HCT116 (cell line): ENCODE measurements at places on chromosomes 4 and X.
A peak's percentile ranks its signal among the peaks of the same experiment; 100 is the strongest.

GRCh38 chr4:155568641-155569220 lies 97.9 kb upstream of the GUCY1A1 start:
- DNase-seq: no peak

DNA sequence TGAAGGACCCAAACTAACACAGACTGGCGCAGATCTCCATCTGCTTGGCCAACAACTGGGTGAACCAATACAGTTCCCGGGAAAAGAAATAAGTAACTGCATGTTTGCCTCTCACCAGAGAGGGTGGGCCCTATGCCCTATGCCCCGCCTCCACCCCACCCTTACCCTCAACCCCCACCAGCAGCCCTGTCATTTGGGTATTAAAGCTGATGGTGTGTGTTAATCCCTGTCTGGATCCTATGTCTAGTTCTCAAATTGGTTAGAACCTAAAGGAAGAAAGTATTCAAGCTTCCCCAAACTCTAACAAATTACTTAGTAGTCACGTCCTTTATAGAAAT lies 19.0 kb downstream of the SMPX start:
- DNase-seq: no peak

GRCh38 chr4:183408796-183409195 lies 35.6 kb upstream of the CDKN2AIP start:
- DNase-seq: no peak

GRCh38 chrX:115579786-115580294 lies 18.9 kb downstream of the PLS3 start:
- DNase-seq: no peak

- DNase-seq: peak; percentile 47
These were observed 5.9 kb upstream of the SEPTIN6 start for GRCh38 chrX:119698845-119699244.

GRCh38 chr4:187598196-187598595 lies 397.4 kb upstream of the ZFP42 start:
- no peak for DNase-seq

DNA sequence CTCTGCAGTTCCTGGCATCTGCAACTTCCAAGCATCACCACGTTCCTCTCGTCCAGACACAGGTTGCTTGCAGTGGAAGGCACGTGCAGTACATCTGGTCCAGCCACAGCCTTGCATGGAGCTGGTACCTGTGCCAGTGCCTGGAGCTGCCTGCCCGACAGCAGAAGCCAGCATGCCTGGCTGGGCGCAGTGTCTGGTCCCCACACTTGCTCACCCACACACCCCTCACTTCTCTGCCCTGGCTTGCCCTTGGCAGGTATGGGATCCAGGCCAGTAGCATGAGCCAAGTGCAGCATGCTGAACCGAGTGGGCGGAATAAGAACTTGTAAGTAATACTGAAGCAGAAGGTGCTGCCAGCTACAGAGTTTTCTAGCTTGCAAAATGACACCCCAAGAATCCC lies 39.9 kb downstream of the SH3BGRL start:
- DNase-seq: no peak

GRCh38 chr4:6888506-6889071 lies 21.0 kb upstream of the TBC1D14 start:
- DNase-seq: no peak

- no peak for DNase-seq
These were observed 29.4 kb downstream of the FGF5 start for GRCh38 chr4:80295826-80296225.

- DNase-seq: no peak
These were observed 15.9 kb downstream of the SH3TC1 start for GRCh38 chr4:8215001-8215427.

DNA sequence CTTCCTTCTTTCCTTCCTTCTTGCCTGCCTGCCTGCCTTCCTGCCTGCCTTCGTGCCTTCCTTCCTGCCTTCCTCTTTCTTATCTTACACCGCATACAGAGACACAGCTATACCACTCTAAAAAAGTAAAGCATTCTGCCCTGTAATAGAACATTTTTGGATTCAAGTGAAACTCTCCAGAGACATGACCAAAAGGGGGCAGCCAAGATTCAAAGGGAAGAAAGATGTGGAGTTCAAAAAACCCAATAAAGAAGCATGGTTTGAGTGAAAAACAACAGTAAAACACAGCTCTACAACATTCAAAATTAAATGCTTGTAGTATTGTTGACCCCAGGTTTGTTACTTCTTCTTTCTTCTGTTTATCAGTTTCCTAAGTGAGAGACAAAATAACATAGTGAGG lies 914.9 kb upstream of the PCDH7 start:
- DNase-seq: peak; percentile 13

GRCh38 chr4:15586066-15586465 lies 69.1 kb downstream of the FBXL5 start:
- DNase-seq: no peak

DNA sequence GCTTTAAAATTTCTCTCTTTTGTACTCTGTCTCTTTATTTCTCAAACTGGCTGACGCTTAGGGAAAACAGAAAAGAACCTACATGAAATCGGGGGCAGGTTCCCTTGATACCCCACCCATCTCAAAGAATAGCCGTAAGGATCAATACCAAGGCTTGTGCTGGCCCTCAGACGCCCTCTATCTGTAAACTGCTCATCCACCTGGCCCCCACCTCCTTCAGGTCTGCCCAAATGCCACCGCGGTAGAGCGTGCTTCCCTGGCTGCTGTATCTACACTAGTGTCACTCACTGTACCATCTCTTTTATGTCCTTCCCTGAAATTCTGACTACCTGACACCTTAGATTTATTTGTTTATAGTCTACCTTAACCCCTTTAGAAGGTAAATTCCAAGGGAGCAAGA lies 62.8 kb downstream of the SMIM20 start:
- no peak for DNase-seq

GRCh38 chrX:49792376-49792775 lies 36.7 kb upstream of the PAGE4 start:
- no peak for DNase-seq

- DNase-seq: no peak
These were observed 32.3 kb downstream of the SH3RF1 start for GRCh38 chr4:169238445-169238844.
